ENCODE measurements at places on chromosomes 6 and 20.

- no peak for DNase-seq
Observed at GRCh38 chr6:133410638-133411435, 169.7 kb downstream of the EYA4 start.

GRCh38 chr6:107756660-107757355, 67.3 kb downstream of the SCML4 start:
- DNase-seq, result no peak

DNA sequence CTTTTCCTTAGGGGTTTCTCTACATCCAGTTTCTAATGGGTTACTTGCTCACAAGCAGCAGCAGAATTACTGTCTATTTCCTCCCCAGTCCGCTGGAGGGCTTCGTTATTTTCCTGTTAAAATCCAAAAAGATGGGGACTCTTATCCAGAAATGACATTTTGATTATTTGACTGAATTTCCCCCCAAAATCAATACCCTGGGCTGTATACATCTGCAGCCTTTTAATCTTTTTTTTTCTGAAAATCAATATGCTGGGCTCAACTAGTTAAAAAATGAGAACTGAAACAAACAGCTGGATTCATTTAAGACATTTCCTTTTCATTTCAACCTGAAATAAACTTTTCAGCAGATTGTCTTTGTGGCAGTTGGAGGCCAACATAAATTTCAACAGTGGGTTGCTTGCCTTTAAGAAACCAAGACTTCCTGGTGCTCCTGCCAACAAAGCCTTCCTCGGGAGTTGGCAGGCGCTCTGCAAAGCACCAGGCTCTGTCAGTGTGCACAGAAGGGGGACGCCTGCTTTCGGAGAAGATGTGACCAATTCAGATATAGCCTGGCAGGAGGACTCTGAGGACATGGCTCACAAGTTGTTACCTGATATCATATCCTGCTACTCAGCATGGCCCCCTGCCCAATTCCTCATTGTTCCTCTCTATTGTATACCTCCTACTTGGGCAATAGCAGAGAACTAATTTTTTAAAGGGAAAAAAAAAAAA, 204.7 kb upstream of the ARG1 start:
- DNase-seq, result peak; percentile 49

GRCh38 chr6:24223115-24223919, 97.3 kb downstream of the NRSN1 start:
- DNase-seq, result no peak

DNA sequence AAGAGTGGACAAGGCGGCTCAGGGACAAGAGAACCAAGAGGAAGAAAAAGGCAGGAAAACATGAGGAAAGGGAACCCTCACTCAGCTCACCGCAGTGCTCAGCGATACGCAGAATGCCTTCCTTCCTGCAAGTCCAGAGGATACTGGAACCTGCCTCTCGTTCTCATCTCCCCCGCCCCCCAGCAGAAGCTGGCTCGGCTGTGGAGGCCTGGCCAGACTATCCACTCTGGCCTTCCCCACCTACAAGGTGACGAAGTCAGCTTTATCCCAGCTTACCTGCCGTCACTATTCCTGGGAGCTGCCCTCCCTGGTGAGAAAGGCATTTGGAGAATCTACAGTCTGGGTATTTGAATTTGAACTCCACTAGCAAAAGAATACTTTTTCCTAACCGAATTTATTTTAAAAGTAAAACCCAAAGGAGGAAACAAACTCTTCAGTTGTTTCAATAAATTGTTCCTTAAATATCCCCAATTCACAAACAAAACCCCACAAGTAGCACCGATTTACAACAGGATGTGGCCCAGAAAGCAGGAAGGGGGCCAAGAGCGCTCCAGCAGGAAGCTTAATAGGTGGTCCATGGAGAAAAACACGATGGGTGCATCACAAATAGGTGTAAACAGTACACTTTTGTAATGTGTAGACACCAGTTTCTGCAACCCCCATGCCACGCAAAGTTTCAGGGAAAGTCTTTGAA, 2.1 kb upstream of the DIDO1 start:
- DNase-seq, result no peak

DNA sequence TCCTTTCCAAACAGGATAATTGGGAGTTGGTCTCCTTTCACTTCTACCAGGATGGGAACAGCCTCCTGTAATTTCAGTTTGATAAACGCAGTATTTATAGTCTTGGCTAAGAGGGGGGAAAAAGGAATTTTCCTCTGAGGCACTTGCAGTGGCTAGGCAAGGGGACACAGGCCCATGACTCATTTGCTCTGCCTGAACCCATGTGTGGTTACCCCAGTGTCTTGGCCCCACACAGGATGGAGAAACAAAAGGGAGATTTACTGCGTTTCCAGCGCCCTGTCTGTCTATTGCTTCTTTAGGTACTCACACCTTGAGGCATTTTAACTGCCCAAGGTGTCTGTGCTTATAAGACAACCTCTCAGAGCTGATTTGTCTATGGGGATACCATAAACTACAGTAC, 74.8 kb upstream of the NEDD9 start:
- DNase-seq, result no peak

- DNase-seq, result no peak
Observed at GRCh38 chr6:52124126-52125121, 37.0 kb upstream of the PKHD1 start.

DNA sequence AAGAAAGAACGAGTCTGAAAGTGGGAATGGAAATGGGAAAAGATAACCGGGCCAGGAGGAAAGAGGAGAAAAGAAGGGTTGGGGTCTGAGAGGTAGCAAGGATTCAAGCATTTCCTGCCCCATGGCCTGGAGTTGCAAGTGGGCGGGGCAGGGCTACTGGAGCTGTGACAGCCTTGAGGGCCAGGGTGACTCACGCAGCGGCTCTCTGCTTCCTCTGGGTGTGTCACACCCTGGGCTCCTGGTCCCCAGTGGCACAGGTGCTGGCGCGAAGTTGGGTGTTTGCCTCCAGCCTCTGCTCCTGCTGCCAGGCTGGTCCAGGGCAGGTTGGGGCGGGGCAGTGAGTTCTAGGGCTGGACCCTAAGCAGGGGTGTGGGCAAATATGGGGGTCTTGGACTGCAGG, 3.3 kb upstream of the ULBP3 start:
- no peak for DNase-seq

GRCh38 chr6:133978896-133979240, 25.8 kb downstream of the TBPL1 start:
- DNase-seq, result no peak

GRCh38 chr20:47208534-47209174, 147.8 kb downstream of the ZMYND8 start:
- DNase-seq, result no peak

GRCh38 chr6:115830895-115831294, 229.8 kb downstream of the FRK start:
- DNase-seq, result no peak

DNA sequence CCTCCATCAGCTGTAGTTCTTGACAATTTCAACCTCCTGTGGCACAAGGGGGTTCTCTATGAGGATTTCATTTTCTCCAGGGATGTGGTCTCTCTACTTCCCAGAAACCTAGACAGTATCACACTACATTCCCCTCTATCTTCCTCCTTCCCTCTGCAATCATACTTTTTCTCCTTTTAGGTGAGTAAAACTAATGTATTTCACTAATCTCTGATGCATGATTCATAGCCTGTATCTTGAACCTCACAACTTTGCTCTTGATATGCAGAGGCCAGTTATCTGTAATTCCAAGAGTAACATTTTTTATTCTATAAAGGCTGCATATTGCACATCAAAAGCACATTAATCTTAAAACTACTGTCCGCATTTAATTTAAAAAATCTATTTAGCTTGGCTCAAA, 449.6 kb downstream of the RFPL4B start:
- no peak for DNase-seq

DNA sequence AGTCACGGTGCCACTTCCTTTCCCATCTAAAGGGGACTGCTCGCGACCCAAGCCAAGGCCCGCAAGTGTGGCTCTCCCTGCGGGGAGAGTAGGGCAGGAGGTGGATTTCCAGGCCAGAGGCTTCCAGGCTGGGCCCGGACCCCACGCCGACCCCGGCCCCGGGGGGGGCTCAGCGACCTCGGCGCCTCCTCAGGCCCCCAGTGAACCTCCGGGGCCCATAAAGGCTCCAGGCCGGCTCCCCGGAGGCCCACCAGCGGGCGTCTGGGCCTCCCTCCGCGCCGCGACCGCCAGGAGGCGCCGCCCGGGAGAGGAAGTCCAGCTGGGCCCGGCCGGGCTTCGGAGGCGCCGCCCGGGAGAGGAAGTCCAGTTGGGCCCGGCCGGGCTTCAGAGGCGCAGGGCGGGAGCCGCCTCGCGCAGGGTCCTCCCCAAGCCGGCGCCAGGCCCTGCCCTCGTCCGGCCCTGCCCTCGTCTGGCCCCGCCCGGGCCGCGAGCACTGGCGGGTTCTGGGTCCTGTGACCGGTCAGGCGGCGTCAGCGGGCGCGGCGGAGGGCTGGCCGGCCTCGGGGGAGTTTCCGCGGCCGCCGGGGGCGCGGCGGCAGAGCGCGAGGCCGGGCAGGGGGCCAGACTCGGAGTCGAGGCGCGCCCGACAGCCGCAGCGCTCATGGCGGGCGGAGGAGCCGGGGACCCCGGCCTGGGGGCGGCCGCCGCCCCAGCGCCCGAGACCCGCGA, at the start of gene RAB32:
Gene RAB32 (plus strand): TSS at position 623 of the 729 bp plus-strand sequence. CDS start 39 bp downstream, at position 662.
- peak; percentile 87 for DNase-seq

GRCh38 chr20:20755231-20755630, 42.8 kb upstream of the RALGAPA2 start:
- no peak for DNase-seq

DNA sequence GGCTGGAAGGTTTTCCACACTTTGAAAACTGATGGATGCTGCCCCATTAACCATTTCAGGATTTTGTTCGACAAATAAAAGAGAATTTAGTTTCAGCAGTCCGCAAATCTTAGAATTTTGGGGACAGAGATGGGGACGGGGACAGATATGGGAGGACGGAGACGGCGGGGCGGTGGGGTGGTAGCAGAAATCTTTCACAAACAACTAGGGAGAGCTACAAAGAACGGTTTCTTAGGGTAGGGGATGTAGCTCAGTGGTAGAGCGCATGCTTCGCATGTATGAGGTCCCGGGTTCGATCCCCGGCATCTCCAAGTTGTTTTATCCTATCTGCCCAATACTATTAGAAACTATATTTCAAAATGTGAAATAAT, 15.1 kb downstream of the HMGN4 start:
- DNase-seq, result peak; percentile 86

DNA sequence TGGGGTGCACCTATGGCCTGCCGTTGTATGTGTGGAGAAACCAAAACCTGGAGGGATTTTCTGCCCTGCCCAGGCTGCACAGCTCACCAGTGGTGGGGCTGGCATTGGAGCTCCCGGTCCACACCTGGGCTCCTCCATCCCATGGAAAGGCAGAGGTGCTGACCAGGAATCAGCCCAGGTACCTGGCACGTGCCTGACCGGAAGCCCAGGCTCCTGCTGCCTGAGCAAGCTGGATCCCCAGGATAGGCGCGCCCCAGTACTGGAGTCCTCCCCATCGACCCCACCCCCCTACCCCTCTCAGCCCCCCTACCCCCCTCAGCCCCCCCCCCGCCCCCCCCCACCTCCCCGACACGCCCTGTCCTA, 39.9 kb upstream of the HMGA1 start:
- no peak for DNase-seq

- DNase-seq, result no peak
Observed at GRCh38 chr6:104580452-104580851, 279.3 kb downstream of the HACE1 start.

GRCh38 chr6:6365242-6365641, 44.8 kb upstream of the F13A1 start:
- no peak for DNase-seq

GRCh38 chr6:162488444-162488843, 239.1 kb downstream of the PRKN start:
- no peak for DNase-seq

DNA sequence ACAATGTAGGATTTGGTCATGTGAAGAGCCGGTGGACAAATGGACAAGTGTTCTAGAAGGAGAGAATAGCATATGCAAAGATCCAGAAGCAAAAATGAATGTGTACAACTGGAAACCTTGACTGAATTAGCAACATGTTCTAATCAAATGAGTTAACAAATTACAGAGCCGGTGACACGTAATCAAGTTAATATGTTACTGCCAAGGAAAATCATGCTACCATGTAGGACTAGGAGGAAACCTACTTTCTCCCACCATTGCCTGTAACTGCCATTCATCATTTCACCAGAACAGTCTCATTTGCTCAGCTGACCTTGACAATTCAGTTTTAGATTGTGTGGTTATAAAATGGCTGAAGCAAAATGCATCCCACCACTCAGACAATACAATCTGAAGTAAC, 179.4 kb downstream of the KIF16B start:
- no peak for DNase-seq

- DNase-seq, result no peak
Observed at GRCh38 chr20:37526839-37527637, 638 bp downstream of the BLCAP start.

DNA sequence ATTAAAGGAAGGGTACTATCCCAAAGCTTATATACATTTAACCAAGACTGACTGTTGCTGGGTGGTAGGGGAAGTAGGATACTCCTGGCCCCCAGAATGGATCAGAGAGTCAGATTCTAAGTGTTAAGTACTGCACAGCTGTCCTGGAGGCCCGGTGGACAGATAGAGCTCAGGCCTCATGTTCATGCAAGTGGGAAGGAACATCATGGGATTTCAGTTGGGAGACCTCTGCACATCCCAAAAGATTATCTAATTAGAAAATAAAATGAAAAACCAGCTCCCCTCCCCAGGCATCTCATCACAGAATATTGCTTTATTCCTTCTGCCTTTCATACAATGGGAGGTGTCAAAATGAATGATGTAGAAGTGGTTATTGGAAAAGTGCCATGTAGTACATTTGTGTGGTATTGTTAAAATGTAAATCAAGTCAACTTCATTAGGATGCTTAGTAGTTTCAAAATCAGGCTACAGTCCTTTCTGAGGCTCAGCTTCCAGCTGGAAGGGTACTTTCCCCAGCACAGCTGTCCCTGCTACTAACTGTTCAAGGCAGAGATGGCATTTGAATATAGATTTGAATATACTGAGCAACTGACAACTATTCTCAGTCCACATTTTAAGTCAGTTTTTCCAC, 82.9 kb downstream of the SLC35B3 start:
- no peak for DNase-seq

- no peak for DNase-seq
Observed at GRCh38 chr6:1004885-1005630, 306.8 kb upstream of the FOXQ1 start.

GRCh38 chr6:149137594-149137993, 179.9 kb upstream of the TAB2 start:
- DNase-seq, result no peak

DNA sequence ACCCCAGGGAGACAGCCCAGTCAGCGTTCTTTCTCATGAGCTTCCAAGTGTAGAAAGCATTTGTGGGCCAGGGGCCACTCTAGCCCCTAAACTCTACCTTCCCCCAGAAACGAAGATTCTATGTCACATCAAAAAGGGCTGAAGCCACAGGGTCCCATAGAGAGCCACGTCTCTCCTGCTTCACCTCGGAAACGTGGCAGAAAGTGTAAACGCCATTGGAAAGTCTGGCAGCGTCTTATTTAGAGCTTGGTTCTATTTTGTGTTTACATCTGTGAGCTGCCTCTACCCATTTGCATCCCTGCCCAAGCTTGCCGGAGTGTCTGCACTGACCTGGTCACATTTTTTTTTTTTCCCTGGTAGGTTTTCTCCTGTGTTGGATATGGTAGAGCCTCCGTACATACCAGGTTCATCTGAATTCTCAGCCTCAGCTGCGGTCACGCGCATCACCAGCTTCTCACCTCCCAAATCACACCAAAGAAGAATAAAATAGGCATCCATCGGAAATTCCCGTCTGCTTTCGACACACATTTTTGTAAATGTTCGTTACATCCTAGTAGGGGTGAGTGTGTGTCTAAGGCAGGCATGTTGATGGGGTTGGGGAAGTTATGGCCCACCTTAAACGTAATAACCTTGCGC, 62.6 kb downstream of the NPEPL1 start:
- DNase-seq, result no peak

Data from putamen (tissue), 1 donor.